ENCODE measurements at places on chromosomes 16 and 17.

DNA sequence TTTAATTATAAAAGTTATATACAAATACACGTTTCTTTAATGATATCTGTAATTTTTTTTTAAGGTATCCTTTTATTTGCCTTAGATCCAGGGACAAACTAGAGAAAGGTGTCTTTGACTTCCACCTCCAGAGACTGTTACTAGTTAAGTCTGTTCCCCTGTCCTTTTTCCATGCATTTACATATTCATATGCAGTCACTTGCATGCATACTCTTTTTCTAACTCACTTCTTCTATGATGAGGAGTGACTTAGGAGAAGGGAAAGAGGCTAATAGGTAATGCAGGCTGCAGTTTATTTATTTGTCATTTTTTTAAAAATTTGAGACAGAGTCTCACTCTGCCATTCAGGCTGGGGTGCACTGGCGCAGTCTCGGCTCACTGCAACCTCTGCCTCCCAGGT is 60.9 kb downstream of the OMG start:
- no peak for DNase-seq

DNA sequence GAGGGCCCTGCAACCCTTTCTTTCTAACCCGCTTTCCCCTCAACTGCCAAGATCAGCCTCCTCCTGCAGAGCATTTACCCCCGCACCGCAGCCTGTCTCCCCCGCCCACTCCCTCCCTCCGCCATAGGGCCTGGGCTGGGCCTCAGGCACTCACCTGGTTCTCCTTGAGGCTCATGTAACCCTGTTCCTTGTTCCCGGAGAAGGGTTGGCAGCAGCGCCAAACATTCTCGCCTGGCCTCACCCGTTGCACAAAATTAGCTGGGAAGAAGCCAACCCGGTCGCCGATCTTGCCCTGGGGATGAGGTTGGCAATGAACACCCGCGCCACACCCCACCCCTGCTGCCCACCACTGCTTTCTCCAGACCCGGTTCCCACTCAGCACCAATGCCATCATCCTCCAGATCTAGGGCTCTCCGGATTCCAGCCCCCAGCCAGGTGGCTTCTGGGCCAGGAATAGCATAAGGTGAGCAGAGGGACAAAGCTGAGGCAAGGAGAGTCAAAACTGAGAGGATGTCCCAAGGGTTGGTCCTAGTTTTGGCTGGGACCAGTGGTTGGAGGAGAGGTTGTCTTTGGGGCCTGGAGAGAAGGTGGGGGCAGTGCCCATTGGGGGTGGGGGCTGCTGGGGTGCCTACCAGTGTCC is 12.8 kb downstream of the STAC2 start:
- DNase-seq: no peak

DNA sequence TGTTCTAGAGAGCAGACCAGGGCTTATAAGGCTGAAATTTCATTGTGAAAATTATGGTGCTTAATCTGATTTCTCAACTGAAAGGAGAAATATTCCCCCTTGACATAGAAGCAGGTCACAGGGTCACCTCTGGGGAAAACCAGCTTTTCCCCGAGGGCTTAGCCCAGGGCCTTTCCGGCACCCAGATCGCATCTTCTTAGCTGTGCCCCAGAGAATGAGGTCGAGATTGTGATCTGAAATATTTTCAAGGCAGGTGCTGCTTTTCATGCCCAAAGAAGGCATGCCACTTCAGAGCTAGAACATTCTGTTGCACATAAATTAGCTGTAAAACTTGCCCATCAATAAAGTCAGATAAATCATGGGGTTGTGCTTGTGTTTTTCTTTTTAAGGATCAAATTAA is 25.4 kb upstream of the ARHGAP17 start:
- DNase-seq: no peak

GRCh38 chr16:22052980-22053379 is 39.4 kb upstream of the VWA3A start:
- DNase-seq: no peak

DNA sequence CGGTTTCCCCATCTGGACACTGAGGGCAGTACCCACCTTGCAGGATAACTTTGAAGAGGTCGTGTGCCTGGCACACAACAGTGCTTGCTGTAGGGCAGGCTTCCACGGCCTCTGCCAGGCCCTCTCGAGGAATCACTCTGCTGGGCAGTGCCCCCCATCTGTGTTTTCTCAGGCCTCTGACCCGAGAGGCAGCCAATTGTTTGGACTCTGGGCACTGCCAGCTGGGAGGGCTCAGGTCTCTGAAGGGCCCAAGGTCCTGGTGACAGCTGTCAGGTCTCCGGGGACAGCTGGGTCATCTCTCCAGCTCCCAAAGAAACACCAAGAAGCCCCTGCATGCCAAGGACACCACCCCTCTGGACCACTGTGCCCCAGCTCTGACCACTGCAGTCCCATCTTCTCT is 1.0 kb upstream of the RAB26 start:
- no peak for DNase-seq

- DNase-seq: no peak
Observed at GRCh38 chr17:4006165-4006589, 41.9 kb upstream of the ATP2A3 start.

DNA sequence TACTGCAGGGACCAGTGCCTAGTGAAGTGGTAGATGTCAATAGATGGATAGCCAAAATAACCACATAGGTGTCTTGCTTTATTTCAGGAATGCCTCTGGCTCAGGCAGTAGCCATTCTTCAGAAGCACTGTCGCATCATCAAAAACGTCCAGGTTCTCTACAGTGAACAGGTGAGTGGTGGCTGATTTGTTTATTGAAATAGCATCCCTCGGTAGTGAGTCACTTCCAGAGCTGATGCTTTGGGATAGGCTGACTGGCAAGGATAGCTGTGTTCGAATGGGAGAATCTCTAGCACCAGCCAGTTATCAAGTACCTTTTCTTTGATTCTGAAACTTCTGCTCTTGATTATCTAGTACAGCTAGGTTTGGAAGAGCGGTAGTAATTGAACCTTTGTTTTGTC is 10.3 kb downstream of the PHAF1 start:
- DNase-seq: no peak

DNA sequence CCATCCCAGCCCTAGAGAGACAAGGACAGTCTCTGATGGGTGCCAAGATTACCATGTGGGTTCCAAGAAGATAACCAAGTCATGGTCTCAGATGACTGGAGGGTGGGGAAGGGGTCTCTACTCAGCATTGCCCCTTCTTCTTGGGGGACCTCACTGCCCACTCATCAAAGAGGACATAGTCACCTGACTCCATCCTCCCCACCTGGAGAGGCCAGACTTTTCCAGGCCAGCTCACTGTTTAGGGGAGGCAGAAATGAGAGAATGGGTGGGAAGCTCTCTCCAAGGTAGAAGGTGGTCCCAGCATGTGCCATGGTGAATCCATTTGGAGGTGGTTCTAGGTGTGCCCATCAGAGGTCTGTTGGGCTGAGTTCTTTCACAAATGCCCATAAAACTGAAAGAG is 20.7 kb upstream of the IL21R start:
- no peak for DNase-seq

DNA sequence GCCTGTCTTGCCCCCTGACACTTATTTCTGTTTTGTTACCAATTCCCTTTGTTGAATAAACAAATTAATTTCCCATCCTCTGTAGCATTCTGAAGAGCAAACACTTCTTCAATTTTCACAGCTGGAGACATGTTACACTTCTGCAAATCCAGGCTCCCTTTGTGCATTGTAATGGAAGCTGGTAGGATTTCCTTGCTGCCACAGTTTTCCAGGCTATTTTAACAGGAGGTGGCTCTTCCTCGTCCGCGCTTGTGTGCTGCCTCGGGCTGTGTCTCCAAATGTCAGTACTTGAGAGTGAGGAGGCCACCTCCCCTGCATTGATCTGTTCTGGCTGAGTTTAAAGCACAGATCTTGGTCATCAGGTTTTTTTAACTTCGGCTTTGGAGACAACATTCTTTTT is 40.0 kb downstream of the SOST start:
- no peak for DNase-seq

DNA sequence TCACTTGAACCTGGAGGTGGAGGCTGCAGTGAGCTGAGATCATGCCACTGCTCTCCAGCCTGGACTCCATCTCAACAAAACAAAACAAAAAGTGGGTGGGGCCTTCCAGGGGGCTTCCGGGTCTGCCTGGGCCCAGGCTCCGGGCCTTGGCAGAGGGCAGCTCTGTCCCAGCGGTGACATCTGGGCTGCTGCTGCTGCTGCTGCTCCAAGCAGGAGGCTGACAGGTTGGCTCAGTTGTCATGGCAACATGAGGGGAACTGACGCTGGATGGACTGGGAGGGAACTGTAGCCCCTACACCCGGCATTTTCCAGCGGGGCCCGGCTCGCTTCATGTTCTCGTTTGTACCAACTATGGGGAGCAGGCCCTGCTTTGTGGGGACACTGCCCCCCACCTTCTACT is 4.0 kb downstream of the BAIAP3 start:
- no peak for DNase-seq

DNA sequence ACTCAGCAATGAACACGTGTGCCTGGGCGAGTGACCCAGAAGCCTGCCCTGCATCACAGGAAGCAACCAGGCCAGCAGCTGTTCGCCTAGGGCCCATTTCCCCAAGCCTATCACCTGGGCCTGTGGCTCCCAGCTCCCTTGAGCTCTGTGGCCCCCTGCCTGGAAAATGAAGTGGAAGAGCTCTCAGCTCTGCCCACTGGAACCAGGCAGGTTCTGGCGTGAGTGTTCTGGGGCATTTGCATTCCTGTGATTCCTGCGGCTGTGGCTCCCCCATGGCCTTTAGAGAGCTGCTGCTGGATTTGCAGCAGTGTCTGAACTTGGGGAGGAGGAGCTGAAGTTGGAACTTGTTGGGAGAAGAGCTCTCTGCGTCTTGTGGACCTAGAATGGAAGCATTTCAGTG is 22.8 kb downstream of the PGS1 start:
- no peak for DNase-seq

- no peak for DNase-seq
Observed at GRCh38 chr17:51587516-51587915, 327.2 kb downstream of the UTP18 start.

All from cerebellar nuclear complex (tissue), 1 donor.